ENCODE measurements at places on chromosomes 1 and 21.

- DNase-seq: no peak
Measured at GRCh38 chr1:31198600-31198999, 41.1 kb downstream of the NKAIN1 start.

DNA sequence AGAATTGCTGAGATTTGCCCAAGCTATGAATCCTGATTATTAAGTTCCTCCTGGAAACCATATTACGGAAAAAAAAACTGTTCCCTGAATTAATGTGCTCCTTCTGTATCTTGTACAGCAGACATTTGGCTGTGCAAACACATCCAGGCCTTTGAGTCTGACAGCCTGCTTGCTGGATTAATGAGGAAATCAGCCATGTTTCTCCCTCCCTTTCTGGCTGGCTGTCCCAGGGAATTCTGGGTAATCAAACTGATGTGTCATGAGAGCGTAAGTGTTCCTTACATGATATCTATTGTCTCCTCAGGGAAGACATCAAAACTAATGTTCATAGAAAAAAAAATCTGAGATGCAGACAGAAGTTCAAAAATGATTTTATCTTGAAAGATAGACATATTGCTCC lies 18.8 kb downstream of the PGBD5 start:
- no peak for DNase-seq

- no peak for DNase-seq
Measured at GRCh38 chr1:35708441-35708921, 10.2 kb downstream of the C1orf216 start.

DNA sequence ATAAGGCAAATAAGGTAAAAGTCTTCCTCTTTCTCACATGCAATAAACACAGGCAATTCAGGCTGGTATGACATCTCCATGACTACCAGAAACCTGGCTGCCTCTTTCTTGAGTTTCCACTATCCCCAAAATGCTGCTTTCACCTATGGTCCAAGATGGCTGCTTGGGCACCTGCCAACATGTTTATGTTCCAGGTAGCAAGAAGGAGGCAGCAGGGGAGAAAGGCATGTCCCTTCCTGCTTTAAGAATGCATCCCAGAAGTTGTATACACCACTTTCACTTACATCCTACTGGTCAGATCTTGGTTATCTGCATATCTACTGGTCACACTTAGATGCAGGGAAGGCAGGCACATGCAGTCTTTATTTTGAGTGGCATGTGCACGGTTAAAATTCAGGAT lies 19.4 kb upstream of the ACOT11 start:
- DNase-seq: no peak

GRCh38 chr1:100578201-100578600 lies 40.3 kb downstream of the GPR88 start:
- no peak for DNase-seq

- DNase-seq: no peak
Measured at GRCh38 chr1:21704145-21704544, 35.0 kb upstream of the RAP1GAP start.

GRCh38 chr1:246647113-246647512 lies 77.1 kb upstream of the SCCPDH start:
- no peak for DNase-seq

GRCh38 chr1:161966067-161966466 lies 57.6 kb downstream of the OLFML2B start:
- no peak for DNase-seq

DNA sequence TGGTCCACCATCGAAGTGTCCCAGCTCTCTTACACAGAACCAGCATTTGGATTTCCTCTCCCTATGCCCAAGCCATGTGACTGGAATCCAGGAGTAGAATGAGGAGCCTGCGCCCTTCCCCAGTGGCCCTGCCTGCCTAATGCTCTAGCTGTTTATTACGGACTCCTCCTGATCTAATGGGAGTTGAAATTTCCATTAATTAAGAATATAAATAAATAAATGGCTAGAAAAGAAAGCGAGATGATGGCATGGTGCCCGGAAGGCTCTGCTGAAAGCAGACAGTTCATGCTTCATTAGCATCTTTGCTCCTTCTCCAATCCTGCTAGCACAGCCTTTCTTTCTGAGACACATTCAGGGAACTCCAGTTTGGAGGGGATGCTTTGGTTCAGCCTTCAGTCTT lies 216.2 kb downstream of the SEC16B start:
- no peak for DNase-seq

DNA sequence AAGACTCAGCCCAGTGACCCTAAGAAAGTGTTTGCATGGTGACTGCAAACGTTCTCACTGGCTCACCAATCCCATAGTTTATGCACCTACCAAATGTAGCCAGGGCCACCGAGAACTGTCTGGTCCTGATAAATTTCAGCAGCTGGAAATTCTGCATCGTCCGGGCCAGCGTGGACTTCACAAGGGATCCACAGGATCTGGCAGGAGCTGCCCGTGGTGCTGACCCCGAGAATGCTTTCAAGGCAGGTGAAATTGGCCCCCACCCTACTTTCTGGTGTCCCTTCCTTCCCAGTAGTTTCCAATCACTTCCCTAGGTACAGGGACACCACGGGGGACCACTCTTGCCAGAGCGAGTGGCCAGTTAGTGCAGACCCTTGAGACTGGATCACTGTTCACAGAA lies 26.2 kb downstream of the UBASH3A start:
- no peak for DNase-seq

DNA sequence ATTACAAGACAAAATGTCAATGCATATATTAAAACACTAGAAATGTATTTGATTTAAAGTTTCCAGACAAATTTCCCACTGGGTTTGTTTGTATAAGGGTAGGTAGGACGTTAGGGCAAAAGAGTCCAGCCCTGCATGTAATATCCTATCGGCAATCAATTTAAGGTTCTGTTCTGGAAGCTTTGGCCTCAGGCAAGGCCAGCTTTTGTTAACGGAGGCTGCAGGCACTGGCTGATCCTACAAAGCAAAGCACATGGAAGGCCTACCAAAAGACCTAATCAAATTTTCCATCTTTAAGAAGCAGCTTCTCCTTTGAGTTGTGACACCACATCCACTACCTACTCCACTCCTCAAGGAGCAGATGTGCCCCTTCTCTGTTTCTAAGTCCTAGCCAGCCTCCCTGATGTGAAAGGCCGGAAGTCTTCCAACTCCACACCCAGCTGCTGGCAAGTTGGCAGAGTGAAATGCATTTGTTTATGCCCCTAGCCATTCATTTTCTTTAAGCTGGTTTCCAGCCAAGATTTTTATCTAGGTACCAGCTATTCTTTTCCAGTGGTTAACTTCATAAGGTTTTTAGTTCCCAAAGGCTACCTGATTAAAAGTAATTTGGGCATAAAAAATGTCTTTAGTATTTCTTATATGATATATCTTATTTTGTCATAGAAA lies 452.6 kb downstream of the PTBP2 start:
- no peak for DNase-seq
